ENCODE measurements at places on chromosomes 16 and 17.

- H3K27ac ChIP-seq, result no peak overlapping the region
- no peak overlapping the region for H3K4me3 ChIP-seq
- DNase-seq, result no peak
- peaks cover 17% of the 10 kb centered on the region for H3K4me1 ChIP-seq
- H3K27me3 ChIP-seq, result no peaks in the 10 kb centered on the region
Observed at GRCh38 chr17:50258647-50259476, 15.4 kb upstream of the TMEM92 start.

GRCh38 chr16:67181346-67181745 is 2.4 kb downstream of the MATCAP1 start:
- DNase-seq, result no peak
- no peak overlapping the region for H3K4me3 ChIP-seq
- H3K4me1 ChIP-seq, result peaks cover 33% of the 10 kb centered on the region
- H3K27me3 ChIP-seq, result no peaks in the 10 kb centered on the region

DNA sequence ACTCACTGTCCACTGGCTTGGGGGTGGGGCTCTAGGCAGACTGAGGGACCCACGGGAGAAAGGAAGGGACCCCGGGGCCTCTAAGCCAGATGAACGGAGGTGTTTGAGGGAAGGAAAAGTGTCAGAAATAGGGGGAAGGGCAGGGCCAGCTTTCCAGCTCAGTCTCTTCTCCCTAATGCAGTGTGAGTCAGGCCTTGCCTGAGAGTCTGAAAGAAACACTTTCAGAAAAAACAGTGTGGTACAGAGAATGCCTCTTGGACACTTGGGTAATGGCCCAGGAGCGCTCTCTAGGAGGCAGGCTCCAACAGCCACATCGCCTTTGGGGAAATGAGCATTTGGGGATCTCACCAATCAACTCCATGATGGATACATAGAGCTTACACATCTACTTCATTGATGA is 46.9 kb downstream of the NDEL1 start:
- DNase-seq, result no peak
- H3K4me3 ChIP-seq, result no peak overlapping the region
- peaks cover 96% of the 10 kb centered on the region for H3K36me3 ChIP-seq

- H3K36me3 ChIP-seq, result peaks cover 8% of the 10 kb centered on the region
- no peaks in the 10 kb centered on the region for H3K27me3 ChIP-seq
- H3K27ac ChIP-seq, result no peak overlapping the region
- no peak for DNase-seq
- H3K4me1 ChIP-seq, result peaks cover 15% of the 10 kb centered on the region
Observed at GRCh38 chr17:18011286-18011685, 27.7 kb downstream of the ATPAF2 start.

- no peaks in the 10 kb centered on the region for H3K27me3 ChIP-seq
- no peak overlapping the region for H3K27ac ChIP-seq
- H3K4me1 ChIP-seq, result peaks cover 30% of the 10 kb centered on the region
- no peak overlapping the region for H3K4me3 ChIP-seq
- no peak for DNase-seq
- peaks cover 16% of the 10 kb centered on the region for H3K36me3 ChIP-seq
Observed at GRCh38 chr17:82103553-82104451, 5.8 kb upstream of the FASN start.

DNA sequence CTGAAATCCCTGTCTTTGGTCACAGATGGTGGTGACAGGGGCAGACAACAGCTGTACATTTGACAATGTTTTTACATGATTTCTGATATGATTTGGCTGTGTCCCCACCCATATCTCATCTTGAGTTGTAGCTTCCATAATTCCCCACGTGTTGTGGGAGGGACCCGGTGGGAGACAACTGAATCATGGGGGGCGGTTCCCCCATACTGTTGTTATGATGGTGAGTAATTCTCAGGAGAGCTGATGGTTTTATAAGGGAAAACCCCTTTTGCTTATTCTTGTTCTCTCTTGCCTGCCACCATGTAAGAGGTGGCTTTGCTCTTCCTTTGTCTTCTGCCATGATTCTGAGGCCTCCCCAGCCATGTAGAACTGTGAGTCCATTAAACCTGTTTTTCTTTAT is 353.9 kb downstream of the CPPED1 start:
- no peak overlapping the region for H3K27ac ChIP-seq
- no peaks in the 10 kb centered on the region for H3K36me3 ChIP-seq
- no peak for DNase-seq
- H3K4me3 ChIP-seq, result no peak overlapping the region

DNA sequence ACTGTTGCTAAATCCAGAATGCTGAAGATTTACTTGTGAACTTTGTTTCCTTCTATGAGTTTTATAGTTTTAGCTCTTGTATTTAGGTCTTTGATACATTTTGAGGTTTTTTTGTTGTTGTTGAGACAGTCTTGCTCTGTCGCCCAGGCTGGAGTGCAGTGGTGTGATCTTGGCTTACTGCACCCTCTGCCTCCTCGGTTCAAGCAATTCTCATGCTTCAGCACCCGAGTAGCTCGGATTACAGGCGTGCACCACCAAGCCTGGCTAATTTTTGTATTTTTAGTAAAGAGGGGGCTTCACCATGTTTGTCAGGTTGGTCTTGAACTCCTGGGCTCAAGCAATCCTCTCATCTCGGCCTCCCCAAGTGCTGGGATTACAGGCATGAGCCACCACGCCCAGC is 14.4 kb downstream of the TENT4B start:
- no peak overlapping the region for H3K4me3 ChIP-seq
- H3K4me1 ChIP-seq, result peaks cover 11% of the 10 kb centered on the region
- no peaks in the 10 kb centered on the region for H3K27me3 ChIP-seq
- DNase-seq, result no peak
- no peak overlapping the region for H3K27ac ChIP-seq

DNA sequence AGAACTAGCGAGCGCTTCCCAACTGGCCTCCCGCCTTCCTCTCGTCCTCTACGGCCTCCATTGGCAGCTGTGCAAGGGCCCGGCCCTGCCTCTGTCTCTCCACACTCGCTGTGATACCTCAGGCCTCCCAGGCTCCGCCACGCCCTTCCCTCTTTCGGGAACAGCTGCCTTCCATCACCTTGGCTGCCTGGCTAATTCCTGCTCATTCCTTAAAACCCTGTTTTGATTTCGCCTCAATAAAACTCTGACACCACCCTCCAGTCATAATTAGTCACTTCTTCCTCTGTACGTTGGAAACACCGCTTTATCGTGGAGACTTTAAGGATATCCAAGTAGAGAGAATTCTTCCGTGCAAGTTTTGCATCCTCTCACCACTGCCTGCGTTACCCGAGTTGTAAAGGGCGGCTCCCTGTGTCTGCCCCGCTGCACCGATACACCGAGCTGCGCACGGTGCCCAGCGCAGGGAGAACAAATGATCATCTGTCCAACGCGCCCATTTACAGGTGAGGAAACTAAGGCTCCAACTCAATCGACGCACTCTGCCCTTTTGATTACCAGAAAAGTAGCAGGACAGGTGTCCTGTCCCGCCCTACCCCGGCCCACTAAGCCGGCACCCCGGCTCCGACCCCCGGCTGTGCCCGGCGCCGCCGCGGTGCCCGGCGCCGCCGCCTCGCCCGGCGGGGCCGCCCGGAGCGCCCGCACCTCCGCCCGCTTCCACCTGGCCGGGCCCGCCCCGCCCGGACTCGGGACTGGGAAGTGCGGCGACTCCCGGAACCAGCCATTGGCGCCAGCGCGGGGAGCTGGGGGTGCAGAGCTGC is 139.7 kb downstream of the SEC14L1 start:
- H3K4me3 ChIP-seq, result peak overlapping the region; percentile 41
- peaks cover 40% of the 10 kb centered on the region for H3K4me1 ChIP-seq
- H3K36me3 ChIP-seq, result no peaks in the 10 kb centered on the region
- no peak overlapping the region for H3K27ac ChIP-seq

DNA sequence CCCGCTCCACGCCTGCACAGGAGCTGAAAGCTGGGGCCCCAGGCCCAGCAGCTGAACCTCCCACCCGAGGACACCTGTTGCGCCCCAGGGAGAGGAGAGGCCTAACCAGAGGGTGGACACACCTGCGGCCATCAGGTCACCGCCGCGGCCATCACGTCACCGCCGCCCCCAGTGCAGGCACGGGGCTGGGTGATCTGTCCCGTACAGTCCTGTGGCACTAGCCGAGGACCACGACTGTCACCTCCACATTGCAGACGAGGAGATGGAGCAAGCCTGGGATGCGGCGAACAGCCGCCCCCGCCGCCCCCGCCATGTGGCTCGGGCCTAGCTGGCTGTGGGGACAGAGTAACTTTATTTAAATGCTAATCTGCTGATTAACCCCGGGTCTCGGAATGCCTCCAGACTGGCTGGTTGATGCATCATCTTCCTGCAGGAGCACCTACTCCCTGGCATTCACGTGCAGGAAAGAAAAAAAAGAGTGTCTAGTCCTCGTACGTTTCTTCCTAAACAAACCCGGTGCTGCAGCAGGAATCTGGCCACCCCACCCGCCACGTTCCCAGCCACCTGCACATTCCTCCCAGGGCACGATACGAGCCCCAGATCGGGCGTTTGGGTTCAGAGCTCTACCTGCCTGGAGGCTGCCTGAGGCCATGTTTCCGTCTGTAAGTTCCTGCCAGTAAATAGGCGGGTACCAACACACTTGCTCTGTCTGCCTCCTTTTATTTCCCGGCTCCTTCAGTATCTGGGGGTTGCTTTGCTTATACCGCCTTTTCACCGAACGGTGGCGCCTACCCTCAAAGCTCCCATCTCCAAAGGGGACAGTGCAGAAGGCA is 29.9 kb downstream of the PIEZO1 start:
- DNase-seq, result peak; percentile 35
- peaks cover 52% of the 10 kb centered on the region for H3K4me1 ChIP-seq
- no peak overlapping the region for H3K4me3 ChIP-seq
- H3K36me3 ChIP-seq, result peaks cover 74% of the 10 kb centered on the region
- H3K27me3 ChIP-seq, result no peaks in the 10 kb centered on the region

- no peak overlapping the region for H3K4me3 ChIP-seq
- peaks cover 29% of the 10 kb centered on the region for H3K4me1 ChIP-seq
- no peak for DNase-seq
- H3K36me3 ChIP-seq, result no peaks in the 10 kb centered on the region
Observed at GRCh38 chr16:72471317-72471924, 299.5 kb upstream of the PMFBP1 start.

GRCh38 chr17:35088356-35088880 is 24.9 kb upstream of the RFFL start:
- 0 out of 2 replicates have a peak, but pooled peaks cover 3% of the 10 kb centered on the region for H3K36me3 ChIP-seq
- H3K4me1 ChIP-seq, result peaks cover 42% of the 10 kb centered on the region
- peak overlapping the region; percentile 72 for H3K27ac ChIP-seq

DNA sequence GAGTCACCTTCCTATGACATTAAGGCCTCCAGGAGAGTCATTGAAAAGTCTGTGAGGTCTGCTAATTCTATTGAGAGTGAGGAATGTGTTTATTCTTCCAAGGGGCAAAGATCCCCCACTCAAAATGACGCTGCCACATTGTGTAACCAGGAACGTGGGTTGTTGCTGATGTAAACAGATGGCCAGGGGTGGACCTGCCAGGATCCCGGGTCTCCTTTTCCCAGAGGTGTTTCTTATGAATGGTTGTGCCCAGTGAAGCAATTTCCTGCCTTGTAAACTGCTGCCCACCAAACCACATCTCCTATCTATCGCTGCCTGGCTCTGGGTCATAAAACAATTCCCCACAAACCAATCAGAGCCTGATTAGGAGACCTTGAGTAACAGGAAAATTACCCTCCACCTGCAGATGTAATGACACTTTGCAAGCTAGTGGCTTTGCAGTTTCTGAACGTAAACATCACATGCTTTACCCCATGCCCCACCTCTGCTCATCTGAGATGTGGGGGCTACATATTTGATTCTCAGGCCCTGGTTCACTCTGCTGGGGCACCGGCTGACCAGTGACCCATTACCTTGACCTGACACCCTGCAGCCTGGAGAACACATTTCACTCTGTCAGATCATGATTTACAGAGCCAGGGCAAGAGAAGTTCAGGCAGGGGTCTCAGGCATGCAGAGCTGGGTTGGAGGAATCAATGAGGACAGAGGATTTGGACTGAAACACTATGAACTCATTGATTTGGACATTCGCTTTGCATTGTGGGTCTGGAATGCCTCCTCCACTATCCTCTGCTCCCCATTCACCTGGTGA is 33.1 kb upstream of the DDX52 start:
- H3K27ac ChIP-seq, result peak overlapping the region; percentile 59
- peak; percentile 78 for DNase-seq
- H3K4me1 ChIP-seq, result peaks cover 67% of the 10 kb centered on the region

DNA sequence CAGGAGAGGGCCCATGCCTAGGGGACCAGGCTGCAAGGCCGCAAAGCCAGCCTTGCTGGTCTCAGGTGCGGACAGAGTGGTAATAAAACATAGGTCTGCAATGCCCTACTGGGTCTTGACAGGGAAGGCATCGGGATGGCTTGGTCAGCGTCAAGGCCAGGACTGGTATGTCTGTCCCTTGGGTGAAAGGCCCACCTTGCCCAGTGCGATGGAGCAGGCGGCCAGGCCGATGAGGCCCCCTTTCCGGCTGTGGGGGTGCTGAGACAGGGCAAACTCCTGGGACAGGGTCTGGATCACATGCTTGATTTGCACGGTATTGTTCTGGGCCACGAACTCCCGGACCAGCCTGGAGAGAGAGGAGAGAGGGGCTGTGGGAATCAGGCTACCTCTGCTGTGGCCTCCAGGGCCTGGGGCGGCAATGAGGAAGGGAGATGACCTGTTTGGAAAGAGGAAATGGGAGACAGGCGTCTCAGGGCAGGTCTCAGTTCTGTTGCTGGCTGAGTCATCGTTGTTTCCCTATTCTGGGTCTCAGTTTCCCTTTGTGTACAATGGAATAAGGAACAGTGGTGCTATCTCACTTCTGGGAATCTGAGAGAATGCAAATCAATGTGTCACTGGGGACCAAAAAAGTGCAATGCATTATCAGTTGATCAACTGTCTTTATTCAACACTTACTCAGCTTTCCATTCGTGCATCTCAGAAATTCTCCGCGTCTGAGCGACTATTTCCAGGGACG is 14.8 kb downstream of the VAC14 start:
- no peak overlapping the region for H3K4me3 ChIP-seq
- no peaks in the 10 kb centered on the region for H3K4me1 ChIP-seq
- no peak overlapping the region for H3K27ac ChIP-seq
- H3K36me3 ChIP-seq, result peaks cover 51% of the 10 kb centered on the region
- no peak for DNase-seq

DNA sequence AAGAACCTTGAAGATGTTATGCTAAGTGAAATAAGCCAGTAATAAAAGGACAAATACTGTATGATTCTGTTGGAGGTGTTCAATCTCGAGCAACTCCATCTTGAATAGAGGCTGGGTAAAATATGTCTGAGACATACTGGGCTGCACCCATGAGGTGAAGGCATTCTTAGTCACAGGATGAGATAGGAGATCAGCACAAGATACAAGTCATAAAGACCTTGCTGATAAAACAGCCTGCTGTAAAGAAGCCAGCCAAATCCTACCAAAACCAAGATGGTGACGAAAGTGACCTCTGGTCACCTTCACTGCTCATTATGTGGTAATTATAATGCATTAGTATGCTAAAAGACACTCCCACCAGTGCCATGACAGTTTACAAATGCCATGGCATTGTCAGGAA is 98.1 kb downstream of the RGS9 start:
- no peak for DNase-seq
- H3K4me3 ChIP-seq, result no peak overlapping the region
- H3K4me1 ChIP-seq, result peaks cover 4% of the 10 kb centered on the region

DNA sequence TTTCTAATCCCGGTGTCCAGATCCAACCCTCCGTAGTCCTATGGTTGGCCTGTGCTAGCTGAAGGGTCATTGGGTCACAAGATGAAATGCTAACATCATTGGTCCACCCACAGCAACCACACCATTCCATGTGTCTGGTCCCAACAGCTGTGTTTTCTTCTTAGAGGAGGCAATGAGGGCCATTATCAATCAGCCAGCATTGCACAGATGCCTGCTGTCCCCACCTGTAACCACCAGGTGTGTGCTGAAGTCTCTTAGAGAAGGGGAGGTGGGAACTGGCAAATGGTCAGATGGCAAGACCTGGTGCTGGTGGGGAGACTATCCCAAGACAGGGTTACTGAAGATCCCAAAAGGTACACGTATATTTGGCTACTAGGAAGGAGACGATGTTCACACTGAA is 37.4 kb downstream of the HIC1 start:
- DNase-seq, result no peak
- no peak overlapping the region for H3K4me3 ChIP-seq
- no peaks in the 10 kb centered on the region for H3K27me3 ChIP-seq
- no peak overlapping the region for H3K27ac ChIP-seq
- peaks cover 45% of the 10 kb centered on the region for H3K4me1 ChIP-seq

Measured in SJSA1 (cell line).